ENCODE measurements at places on chromosomes 3 and 15.

DNA sequence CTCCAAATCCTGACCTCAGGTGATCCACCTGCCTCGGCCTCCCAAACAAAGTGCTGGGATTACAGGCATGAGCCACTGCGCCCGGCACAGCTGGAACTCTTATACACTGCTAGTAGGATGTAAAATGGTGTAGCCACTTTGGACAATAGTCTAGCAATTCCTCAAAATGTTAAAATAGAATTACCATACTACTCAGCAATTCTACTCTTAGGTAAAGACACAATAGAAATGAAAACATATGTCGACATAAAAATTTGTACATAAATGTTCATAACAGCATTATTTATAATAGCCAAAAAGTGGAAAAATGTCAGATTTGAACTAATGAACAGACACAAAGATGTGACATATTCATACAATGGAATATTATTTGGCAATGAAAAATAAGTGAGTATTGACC lies 33.4 kb downstream of the RAD18 start:
- DNase-seq: no peak

DNA sequence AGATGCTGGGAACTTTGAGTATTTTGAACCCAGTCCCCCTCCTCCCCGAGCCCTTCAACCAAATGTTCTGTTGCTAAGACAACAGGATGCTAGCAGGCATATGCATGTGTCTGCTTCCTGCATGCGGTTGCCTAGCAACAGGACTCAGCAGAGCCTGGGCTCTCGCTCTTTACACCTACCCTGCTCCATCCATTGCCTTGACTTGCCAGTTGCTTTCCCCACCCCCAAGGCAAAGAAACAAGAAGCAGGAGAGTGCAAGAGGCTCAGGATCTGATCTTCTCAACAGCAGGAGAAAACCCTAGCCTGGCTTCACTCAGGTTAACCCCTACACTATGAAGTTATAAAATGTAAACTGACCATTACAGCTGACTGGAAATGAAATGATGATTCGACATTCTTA lies 393.0 kb downstream of the IGSF11 start:
- DNase-seq: no peak

DNA sequence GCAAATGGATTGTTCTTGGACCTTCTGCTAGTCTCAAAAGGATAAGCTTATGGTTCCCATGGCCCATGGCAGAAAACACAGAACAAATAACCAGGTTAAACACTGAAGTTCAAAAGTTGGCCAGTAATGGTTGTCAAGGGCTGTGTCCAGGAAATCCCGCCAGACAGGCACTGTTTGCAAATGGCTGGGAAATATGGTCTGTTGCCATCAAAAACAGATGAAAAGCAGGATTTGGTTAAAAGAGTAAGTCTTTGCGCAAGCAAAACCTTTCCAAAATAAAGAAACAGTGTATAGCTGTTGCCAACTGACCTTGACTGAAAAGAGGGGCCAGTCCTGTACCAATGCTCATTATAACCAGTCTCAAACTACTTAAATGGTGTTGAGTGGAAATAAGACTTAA lies 58.6 kb downstream of the WWTR1 start:
- no peak for DNase-seq

- DNase-seq: no peak
These were observed 594.4 kb upstream of the UBE2E2 start for GRCh38 chr3:22608721-22609120.

- no peak for DNase-seq
These were observed 2.6 kb upstream of the WDR6 start for GRCh38 chr3:49004352-49005302.

DNA sequence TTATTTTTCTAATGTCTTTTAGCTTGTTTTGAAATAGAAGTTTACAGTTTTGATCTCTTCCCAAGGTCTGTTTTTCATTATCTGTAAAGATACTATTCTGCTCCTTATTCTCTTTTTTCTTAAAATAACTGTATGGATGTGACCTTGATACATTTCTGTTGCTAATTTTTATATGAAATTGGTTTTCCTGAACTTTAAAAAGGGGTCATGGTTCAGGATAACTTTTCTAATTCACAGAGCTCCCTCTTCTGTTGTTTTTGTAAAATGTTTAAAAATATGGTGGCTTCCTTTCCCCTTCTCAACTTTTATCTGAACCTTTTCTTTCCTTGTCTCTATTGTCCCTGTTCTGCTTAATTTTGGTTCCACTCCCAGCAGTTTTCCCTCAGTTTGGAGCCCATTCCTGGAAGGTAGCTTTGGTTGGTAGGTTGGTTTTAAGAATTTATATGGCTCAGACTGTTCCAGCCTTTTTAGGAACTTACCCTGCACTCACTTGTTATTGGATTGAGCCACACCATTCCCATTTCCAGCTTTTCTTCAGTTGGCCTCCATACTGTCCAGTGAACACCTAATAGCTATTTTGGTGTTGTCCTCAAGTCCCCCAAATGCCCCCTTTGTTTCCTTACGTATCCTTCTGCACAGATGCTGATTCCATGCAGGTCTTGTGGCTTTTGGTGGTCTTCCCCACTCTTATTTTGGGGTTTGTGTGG lies 70.3 kb downstream of the SLMAP start:
- no peak for DNase-seq

DNA sequence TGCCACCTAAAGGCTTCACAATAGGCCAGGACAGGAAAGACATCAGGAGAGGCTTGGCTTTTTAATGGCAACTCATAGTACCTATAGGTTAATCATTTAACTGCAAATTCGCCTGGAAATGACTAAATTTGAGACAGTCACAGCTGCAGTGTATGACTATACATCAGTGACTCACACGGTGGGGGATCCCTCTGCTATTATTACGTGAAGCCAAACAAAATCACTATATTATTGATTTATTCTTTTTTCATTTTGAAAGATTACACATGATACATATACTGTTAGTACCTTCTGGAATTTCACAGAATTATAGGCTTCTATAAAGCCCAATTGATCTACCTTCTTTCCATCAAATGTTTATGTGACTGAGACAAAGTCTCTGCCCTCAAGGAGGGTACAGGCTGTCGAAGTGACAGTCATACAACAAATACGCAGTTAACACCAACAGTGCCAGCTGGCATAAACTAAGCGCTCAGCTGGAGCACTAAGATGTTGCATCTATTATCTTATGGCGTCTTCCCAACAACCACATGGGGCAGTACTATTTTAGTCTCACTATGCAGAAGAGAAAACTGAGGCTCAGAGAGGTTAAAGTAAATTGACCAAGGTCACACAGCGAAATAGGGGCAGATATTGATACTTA lies 82.0 kb upstream of the LMOD3 start:
- DNase-seq: no peak

GRCh38 chr15:48087844-48088243 lies 32.9 kb upstream of the SLC24A5 start:
- no peak for DNase-seq

- DNase-seq: no peak
These were observed 44.3 kb downstream of the CERS3 start for GRCh38 chr15:100484443-100484842.

- DNase-seq: no peak
These were observed 30.2 kb upstream of the ATOSA start for GRCh38 chr15:52709187-52709981.

DNA sequence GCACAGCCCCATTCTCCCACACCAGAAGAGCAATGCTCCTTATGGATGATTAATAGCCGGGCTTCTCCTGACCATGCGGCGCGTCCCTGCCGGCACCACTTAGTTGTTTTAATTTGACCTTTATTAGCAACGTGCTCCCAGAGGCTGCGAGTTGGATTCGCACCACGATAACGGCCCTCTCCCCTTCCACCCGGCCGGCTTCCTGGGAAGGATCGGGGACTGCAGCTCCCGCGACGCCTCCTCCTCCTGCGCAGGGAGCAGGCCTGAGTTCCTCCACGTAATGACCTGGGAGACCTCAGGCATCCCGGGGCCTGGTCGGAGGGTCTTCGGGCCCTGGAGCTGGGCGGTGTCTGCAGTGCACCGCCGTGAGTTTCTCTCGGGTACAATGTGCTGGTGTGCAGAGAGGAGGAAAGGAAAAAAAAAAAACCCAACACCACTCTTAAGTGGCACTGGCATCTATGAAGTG lies 243.3 kb upstream of the TOPAZ1 start:
- no peak for DNase-seq

DNA sequence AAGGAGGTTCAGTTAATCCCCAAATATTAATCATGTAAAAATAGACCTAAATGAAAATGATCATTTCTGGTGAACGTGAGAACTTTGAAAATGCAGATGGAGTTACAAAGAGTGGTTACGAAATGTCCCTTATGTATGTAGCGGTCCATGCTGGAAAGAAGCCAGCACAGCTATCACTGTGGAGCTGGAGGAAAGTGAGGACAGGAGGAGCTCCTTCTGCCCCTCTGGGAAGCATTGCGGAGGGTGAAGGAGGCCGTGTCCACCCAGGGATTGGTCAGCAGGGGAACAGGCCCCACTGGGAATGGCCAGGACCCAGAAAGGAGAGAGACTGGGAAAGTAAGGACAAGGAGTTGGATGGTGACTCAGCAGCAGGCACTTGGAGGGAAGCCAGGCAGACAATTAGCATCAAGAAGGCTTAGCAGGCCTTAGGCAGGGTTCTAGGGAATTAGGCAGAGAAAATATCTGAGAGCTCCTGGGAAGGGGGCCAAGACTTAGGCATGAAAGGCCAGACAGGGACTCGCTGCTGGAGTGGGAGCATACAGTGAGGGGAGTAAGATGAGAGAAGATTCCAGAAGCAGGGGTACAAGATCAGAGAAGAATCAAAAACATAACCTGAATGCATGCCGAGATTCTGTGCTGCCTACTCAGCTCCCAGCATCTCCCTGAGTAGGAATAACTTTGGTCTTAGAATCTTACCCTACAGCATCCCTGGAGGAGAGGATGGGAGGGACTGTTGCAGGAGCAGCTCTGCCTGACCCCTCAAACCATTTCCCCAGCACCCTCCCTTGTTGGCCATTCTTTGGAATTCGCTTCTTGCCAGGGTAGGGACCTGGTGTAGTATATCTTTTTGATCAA lies 171.0 kb upstream of the UMPS start:
- DNase-seq: peak; percentile 40

DNA sequence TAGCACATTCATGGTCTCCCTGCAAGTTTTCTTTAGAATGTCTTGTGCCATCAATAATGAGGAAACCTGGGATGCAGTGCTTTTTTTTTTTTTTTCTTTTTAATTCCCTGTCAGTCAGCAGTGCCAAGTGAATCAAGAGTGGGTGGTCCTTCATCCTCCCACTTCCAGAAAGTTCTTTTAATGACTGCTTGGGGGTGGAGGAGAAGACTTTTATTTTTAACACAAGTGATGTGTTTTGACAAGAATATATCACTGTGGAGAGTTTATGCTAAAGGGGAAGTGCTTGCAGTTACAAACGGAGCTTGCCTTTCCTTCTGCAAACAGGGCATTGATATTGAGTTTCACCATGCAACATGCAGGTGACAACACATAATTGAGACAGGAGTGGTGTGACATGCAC lies 69.7 kb downstream of the CACNA2D3 start:
- DNase-seq: no peak

DNA sequence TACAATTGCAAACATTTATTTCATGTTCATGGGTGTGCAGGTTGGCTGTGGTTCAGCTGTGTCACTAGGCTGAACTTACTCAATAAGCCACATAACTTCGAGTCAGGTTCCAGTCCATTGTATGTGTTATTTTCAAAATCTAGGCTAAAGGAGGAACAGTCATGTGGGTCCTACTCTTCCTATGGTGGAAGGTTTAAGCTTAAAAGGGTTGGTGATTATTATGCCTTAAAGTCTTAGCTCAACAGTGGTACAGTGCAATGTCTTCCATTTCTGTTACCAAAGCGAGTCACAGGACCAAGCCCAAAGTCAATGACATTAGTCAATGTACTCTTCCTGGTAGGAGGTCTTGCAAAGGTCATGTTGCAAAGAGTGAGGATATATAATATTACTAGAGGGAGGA lies 78.2 kb downstream of the ATG7 start:
- no peak for DNase-seq

- no peak for DNase-seq
These were observed 128.6 kb upstream of the IQSEC1 start for GRCh38 chr3:13201851-13202250.

DNA sequence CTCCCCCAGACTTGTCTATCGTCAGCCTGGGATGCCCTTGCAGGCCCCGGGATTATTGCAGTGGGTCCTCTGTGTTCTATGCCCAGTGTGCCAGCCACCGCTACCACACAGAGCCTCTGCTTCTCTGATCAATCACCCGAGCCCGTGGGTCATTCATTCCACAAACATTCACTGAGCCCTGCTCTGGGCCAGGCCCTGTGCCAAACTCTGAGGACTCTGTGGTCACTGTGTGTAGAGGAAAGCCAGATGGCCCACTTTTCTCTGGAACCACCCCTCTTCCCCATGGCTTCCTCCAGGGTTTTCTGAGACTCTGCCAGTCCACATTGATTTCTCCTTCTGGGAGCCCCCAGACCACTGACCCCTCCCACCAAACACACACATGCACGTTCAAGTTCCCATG lies 55.5 kb downstream of the BSN start:
- DNase-seq: no peak

GRCh38 chr15:68298336-68298735 lies 20.8 kb downstream of the FEM1B start:
- no peak for DNase-seq

Measured in D721Med (cell line).